ENCODE measurements at places on chromosomes 3 and 15.

- no peak for DNase-seq
Measured at GRCh38 chr3:101984356-101984755, 135.0 kb downstream of the NFKBIZ start.

GRCh38 chr15:70318594-70319465 lies 221.1 kb upstream of the TLE3 start:
- peak; percentile 51 for DNase-seq

- no peak for DNase-seq
Measured at GRCh38 chr3:733313-733712, 359.5 kb upstream of the CNTN6 start.

- DNase-seq = no peak
Measured at GRCh38 chr3:192917028-192917403, 640 bp downstream of the MB21D2 start.

DNA sequence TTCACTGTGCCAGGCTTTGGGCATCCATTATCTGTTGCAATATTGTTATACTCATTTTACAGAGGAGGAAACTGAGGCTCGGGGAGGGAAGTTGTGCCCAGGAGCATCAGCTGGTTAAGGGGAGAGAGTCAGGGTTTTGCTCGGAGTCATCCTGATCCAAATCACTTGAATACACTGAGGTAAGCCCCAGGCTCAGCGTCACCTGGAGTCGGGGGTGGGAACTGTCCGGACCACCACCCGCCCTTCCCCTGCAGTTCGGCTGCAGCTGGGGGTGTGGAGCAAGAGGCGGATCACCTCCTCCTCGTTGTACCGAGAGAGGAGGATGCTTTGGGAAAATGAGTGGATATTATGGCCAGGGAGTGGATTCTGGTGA lies 646 bp downstream of the HRH1 start:
- no peak for DNase-seq

GRCh38 chr3:194077602-194078001 lies 58.3 kb upstream of the HES1 start:
- DNase-seq = no peak

GRCh38 chr15:49247556-49248110 lies 77.6 kb downstream of the GALK2 start:
- DNase-seq = no peak

- no peak for DNase-seq
Measured at GRCh38 chr15:50190166-50190570, 8.2 kb downstream of the SLC27A2 start.

DNA sequence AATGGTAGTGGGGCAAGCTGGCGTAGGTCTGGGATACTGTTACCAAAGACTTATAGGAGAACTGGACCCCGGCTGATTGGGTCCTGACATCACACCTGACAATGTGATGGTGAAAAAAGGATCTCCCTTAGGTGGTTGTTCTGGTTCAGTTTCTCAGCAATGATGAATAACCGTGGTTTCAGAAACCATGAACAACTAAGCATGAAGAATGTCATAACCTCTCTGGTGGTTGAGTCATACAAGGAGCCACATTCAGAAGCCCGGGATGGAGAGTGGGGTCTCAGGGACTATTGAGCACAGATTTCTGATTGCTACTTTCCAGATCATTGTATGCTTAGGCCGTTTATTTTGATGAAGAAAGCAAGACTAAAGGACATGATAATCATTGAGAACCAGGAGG lies 17.4 kb downstream of the GPR160 start:
- peak; percentile 18 for DNase-seq

GRCh38 chr3:112086076-112086854 lies at the start of gene C3orf52:
Gene C3orf52, plus strand, starts transcription at chr3:112086389. Its CDS starts 19 bp downstream, at chr3:112086408.
- no peak for DNase-seq

- no peak for DNase-seq
Measured at GRCh38 chr3:22916933-22917332, 286.2 kb upstream of the UBE2E2 start.

- DNase-seq = no peak
Measured at GRCh38 chr3:58604031-58604430, 26.8 kb upstream of the FAM107A start.

DNA sequence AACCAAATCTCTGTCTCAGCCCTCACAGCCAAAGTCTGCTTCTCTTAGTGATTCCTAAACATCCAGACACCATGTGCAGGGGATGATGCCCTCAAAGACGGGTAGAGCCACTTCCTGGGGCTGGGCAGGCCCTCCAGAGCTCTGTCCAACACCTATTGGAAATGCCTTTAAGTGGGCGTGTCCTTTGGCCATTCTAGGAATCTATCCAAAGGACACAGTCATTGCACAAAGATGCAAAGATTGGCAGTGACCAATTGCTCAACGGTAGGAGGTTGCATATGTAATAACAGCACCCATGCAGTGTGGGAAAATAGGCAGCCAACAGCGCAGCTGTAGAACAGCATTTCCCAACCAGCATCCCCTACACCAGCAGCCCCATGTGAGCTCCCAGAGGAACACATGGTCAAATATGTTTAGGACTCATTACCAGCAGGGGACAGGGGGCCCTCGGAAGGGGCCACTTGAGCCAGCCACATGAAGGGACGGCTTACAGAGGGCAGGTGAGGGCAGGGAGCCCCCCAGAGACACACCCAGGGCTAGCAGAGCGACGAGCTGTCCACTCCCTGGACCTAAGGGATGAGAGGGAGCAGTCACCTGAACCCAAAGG lies 142.8 kb upstream of the IQSEC1 start:
- peak; percentile 14 for DNase-seq

DNA sequence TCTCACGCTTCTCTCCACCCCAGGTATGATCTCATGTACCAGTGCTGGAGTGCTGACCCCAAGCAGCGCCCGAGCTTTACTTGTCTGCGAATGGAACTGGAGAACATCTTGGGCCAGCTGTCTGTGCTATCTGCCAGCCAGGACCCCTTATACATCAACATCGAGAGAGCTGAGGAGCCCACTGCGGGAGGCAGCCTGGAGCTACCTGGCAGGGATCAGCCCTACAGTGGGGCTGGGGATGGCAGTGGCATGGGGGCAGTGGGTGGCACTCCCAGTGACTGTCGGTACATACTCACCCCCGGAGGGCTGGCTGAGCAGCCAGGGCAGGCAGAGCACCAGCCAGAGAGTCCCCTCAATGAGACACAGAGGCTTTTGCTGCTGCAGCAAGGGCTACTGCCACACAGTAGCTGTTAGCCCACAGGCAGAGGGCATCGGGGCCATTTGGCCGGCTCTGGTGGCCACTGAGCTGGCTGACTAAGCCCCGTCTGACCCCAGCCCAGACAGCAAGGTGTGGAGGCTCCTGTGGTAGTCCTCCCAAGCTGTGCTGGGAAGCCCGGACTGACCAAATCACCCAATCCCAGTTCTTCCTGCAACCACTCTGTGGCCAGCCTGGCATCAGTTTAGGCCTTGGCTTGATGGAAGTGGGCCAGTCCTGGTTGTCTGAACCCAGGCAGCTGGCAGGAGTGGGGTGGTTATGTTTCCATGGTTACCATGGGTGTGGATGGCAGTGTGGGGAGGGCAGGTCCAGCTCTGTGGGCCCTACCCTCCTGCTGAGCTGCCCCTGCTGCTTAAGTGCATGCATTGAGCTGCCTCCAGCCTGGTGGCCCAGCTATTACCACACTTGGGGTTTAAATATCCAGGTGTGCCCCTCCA lies 19.1 kb downstream of the TYRO3 start:
- DNase-seq = no peak

- DNase-seq = no peak
Measured at GRCh38 chr3:43348852-43349574, 62.7 kb downstream of the SNRK start.
